ENCODE measurements at places on chromosomes 1 and 21.

- DNase-seq: no peak
Observed at GRCh38 chr1:160079448-160079847, 1.9 kb upstream of the KCNJ9 start.

DNA sequence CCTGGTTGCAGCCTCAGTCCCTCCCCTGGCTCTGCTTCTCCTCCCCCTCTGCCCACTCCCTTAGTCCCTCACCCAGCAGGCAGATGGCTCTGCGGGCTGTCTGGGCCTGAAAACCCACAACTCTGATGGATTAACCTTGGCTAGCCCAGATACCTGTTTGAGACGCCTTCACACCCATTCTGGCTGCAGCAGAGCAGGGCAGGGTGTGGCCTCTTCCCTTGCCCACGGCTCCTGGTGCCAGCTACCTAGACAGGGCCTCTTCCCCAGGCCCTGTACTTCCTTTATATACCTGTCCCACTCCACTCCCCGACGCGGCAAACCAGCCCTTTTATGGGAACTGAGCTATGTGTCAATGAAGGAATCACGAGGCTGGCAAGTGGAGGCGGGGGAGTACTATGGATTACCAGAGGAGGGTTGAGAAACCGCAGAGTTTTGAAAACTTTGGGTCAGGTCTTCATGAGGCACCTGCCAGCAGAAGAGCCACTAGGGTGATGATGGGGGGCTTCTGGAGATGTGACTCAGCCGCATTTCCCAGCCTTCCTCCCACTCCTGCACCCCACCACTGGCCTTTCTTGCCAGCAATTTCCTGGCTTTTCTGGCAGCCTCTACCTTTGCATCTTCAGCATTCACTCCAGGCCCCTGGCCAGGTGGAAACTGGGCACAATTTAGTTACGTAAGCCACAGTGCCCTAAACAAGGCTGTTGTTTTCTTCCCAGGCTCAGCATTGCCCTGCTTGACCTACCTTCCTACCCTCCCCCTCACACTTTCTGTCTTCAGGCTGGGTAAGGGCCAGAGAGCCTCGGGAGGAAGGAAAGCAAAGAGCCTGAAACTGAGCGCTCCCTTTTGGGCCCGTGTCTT lies at the start of gene CHI3L1:
TSS of gene CHI3L1 (minus strand) at position 259 of the 858 bp plus-strand sequence. CDS start at position 178, 81 bp downstream.
- no peak for DNase-seq

DNA sequence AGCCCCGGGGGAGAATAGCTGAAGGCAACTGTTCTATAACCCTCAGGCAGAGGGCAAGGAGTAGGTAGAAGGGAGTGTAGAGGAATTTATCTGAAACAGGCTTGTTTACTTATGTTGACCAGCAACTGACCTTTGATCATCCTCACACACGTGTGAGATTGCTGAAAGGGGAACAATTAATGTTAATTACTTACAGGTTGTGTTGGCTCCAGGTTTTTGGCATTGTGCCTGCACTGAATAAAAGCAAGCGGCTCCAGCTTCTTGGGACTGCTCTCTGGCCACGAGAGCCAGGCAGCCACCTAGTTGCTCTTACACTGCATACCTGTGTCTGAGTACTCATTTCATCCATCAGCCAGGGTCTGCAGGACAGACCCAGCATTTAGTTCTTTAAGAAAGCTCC lies 41.3 kb upstream of the ARHGEF10L start:
- DNase-seq: no peak

DNA sequence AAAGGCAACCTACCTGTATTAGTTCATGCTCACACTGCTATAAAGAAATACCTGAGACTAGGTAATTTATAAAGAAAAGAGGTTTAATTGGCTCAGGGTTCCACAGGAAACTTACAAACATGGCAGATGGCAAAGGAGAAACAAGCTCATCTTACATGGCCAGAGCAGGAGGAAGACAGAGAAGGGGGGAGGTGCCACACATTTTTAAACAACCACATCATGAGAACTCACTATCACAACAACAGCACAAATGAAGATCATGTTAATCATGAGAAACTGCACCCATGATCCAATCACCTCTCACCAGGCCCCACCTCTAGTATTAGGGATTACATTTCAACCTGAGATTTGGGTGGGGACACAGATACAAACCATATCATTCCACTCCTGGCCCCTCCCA lies 90.6 kb upstream of the KCTD3 start:
- DNase-seq: no peak

- no peak for DNase-seq
Observed at GRCh38 chr1:89519779-89520358, 4.8 kb upstream of the LRRC8B start.

Measured in NCI-H1048 (cell line).